MV-4-11 (cell line): ENCODE measurements at places on chromosomes 5 and 9.

DNA sequence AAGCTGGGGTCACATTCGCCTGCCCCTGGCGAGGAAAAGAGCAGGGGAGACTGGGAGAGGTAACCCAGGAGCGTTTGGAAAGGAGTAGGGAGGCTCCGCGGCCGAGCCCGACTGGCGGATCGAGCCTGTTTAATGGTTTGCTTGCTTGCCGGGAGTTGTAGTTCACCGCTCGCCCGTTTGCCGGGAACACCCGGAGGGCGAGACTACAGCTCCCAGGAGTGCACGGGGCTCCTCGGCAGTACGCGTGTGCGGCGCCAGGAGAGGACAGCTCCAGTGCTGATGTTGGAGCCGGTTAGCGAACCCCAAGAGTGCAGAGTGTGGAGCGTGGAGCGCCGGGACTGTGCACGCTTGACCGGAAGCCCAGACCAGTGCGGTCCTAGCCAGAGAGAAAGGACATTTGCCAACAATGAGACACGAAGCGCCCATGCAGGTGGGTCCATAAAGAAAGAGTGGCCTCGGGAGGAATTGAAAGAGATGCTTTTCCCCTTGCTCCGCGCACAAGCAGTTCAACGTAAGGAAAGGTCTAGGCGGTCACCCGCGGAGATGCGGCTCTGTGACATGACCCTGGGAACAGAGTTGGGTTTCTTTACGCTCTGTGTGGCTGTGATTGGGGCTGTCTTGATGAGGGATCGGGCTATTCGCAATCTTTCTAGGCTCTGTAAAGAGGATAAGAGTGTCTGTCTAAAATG lies at the start of gene RAB3C:
Gene RAB3C (plus strand): TSS at position 273 of the 689 bp plus-strand sequence. CDS start 134 bp downstream, at position 407.
- DNase-seq, result peak; percentile 90

GRCh38 chr5:180399401-180400215 lies 46.5 kb upstream of the GFPT2 start:
- DNase-seq, result no peak

DNA sequence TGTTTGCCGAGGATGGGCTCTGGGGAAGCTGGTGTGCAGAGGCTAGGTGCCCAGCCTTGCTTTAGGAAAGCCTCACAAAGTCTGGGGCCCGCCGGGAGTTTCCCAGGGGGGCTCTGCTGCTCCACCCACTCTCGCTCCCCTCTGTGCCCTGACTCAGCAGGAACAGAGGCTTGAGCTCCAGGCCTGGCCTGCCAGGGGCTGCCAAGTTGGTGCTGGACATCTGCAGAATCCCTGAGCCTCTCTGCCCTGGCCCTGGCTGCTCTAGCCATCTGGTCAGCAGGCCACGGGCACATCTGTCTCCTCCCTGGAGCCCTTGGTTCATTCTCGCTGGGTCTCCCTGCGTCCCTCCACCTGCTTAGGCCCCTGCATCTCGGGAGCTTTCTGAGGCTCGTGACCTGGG lies 647 bp upstream of the ADAMTSL2 start:
- DNase-seq, result no peak

GRCh38 chr9:120935383-120935857 lies 8.8 kb upstream of the TRAF1 start:
- peak; percentile 93 for DNase-seq

- no peak for DNase-seq
These were observed 142.6 kb upstream of the GAS1 start for GRCh38 chr9:87089929-87090328.

- DNase-seq, result no peak
These were observed 168.7 kb downstream of the KDM4C start for GRCh38 chr9:6926436-6926835.

DNA sequence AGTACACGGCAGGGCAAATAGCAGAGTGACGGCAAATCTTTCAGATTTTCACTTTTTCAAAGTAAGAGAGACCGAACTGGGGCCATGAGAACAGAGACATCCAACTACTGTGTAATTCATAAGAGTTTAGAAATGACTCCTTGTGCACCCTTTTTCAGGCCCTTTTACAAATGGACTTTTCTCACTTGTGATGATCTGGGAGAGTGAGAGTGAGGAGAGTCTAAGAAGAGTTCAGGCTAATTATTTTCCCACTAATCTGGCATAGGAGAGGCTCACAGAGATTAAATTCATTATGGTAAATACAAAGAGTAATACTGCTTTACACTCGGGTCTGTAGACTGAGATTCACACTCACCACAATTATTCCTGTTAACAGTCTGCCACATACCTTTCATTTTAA lies 880 bp upstream of the CCNG1 start:
- no peak for DNase-seq

DNA sequence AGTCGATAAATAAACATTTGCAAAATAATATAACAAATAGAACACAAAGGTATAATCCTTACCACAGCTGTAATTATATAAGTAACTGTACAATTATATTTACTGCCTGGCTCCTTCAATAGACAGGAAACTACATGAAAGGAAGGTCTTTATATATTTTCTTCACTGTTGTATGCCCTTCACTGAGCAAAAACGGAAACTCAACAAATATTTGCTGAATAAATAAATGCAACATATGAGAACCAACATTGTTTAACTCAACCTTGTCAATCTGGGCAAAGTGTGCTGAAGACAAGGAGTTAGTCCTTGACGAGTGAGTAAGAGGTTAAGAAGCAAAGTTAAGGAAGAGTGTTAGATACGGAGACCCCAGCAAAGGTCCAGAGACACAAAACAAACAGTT lies 22.6 kb downstream of the PSMD5 start:
- no peak for DNase-seq

GRCh38 chr9:136644593-136645351 lies 17.9 kb upstream of the EGFL7 start:
- peak; percentile 69 for DNase-seq

- DNase-seq, result no peak
These were observed 22.1 kb upstream of the FRMD3 start for GRCh38 chr9:83560169-83560826.

DNA sequence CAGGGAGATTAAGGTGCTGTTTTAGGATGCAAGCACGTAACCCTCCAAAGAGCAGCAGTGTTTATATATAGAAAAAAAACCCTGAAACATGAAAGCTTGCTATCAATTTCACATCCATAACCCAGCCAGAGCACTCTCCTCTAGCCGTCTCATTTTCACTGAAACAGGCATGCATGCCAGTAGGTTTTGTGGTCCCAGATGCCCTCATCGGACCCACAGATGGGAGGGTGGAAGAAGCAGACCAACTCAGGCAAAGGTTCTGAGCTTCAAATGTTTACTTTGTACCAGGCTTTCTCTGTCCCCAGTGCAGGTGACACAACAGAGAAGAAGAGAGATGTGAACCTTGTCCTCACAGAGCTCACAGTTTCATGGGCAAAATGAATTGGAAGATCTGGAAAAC lies 127.4 kb upstream of the ATP10B start:
- no peak for DNase-seq

DNA sequence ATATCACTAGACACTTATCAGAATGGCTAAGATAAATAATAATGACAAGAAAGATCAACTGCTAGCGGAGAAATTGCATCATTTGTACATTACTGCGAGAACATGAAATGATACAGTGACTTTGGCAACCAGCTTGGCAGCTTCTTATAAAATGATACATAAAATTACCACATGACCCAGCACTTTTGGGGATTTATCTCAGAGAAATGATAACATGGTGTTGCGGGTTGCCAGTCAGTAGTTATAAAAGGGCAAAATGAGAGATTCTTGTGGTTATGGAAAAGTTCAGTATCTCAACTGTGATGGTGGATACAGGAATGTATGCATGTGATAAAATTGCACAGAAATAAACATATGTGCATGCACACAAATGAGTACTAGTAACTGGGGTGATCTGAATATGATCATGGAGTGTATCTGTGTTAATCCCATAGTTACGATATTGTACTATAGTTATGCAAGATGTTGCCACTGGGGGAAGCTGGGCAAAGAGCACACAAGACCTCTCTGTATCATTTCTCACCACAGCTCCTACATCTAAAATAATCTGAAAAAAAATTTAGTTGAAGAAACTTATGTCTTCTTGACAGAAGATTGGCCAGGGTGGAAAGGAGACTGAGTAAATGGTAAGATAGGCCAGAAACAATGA lies 128.9 kb downstream of the NXNL2 start:
- DNase-seq, result no peak

GRCh38 chr5:140262221-140262620 lies 40.7 kb downstream of the PFDN1 start:
- no peak for DNase-seq

GRCh38 chr9:137984520-137985257 lies 107.1 kb downstream of the CACNA1B start:
- DNase-seq, result no peak
